ENCODE measurements at places on chromosomes 13 and 19.
A peak's percentile ranks its signal among the peaks of the same experiment; 100 is the strongest.

- DNase-seq: peak; percentile 53
Measured at GRCh38 chr19:45446295-45446694, 21.5 kb upstream of the FOSB start.

- no peak for DNase-seq
Measured at GRCh38 chr13:29438769-29439168, 156.7 kb downstream of the SLC7A1 start.

DNA sequence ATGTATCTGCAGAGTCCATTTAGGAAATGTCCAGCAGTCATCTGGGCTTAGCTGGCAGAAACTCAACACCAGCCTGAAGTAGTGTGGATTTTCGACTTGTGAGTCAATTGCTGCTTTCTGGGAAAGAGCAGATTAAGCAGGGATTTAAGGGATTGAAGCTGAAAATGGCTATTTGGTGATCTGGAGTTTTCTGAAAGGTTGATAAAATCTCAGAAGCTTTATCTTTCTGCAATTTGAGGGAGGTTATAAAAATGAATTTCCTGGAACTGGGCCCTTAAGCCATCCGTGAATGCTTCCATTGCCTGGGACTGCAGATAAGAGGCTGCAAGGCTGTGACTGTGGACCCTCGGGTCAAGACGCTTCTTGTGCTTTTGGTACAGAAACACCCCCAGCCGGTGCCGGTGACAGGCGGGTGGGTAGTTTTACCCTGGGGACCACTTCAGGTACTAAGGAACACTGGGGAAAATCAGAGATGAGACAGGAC lies 61.5 kb downstream of the COL4A1 start:
- no peak for DNase-seq

DNA sequence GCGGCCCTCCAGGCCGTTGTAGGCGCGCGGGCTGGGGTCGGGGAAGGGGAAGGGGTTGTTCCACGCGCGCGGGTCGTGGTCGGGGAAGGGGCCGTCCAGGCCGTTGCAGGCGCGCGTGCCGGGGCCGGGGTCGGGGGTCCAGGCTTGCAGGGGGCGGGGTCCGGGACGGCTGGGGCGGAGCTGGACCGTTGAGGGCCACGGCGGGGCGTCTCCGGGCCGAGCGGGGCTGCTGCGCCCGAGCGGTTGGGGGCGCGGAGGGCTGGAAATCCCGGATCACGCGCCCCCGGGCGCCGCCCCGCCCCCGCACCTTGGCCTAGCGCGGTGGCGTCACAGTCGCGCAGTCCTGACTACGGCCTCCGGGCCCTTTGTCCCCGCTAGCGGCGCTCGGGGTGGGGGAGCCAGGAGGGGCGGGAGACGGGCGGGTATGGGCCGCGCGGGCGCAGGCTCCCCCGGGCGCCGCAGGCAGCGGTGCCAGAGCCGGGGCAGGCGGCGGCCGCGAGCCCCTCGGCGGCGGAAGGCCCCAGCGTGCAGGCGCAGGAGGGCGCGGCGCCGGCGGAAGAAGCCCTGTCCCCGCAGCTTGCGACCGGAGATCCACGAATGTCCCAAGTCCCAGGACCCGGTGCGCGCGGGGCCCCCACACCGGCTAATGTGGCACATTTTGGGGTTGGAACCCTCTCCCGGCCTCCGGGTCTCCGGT lies 665 bp downstream of the GPX4 start:
- DNase-seq: peak; percentile 50
